ENCODE measurements at places on chromosomes 2 and 18.

- no peak for DNase-seq
Observed at GRCh38 chr18:67876871-67877270, 360.4 kb upstream of the DSEL start.

DNA sequence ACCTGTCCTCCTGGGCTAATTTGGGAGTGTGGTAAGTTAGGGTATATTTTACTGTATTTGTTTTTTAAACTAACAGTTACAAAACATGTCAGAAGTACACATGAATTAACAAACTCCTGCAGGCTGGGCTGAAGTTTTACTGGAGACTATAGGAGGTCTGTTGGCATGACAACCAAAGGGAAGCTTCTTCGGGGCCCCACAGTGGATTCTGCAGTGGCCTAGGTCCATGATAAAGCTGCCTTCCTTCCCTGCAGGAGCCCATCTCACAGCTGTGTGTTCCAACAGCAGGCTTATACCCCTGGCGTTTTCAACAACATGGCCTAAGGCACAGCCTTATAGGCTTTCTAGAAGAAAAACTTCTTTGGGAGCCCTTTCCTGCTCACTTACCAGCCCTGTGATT, 128.0 kb upstream of the SETBP1 start:
- no peak for DNase-seq

DNA sequence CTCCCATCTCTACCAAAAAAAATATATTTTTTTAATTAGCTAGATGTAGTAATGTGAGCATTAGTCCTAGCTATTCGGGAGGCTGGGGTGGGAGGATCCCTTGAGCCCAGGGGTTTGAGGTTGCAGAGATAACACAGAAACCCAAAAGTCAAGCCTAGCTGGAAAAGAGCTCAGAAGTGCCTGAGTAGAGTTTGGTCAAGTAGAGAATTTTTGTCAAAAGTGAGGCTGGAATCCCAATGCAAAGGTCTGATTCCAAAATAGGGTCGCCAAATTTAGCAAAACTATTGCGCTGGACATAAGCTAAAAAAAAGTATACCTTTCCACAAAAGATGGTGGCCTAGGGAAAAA, 15.5 kb upstream of the MSH6 start:
- DNase-seq, result no peak

GRCh38 chr2:229634601-229635370, 79.6 kb downstream of the DNER start:
- no peak for DNase-seq

DNA sequence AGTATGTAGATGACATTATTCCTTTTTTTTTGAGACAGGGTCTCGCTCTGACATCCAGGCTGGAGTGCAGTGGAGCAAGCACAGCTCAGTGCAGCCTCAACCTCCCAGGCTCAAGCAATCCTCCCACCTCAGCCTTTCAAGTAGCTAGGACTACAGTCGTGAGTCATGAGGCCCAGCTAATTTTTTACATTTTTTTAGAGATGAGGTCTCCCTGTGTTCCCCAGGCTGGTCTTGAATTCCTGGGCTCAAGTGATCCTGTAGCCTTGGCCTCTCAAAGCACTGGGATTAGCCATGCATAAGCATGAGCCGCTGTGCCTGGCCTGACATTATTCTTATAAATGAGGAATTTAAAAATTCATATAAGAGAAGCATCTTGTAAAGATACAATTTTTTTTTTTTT, 86.9 kb downstream of the FAM117B start:
- no peak for DNase-seq

GRCh38 chr2:14554849-14555545, 77.5 kb upstream of the LRATD1 start:
- no peak for DNase-seq

GRCh38 chr2:60053791-60054190, 499.7 kb downstream of the BCL11A start:
- no peak for DNase-seq

DNA sequence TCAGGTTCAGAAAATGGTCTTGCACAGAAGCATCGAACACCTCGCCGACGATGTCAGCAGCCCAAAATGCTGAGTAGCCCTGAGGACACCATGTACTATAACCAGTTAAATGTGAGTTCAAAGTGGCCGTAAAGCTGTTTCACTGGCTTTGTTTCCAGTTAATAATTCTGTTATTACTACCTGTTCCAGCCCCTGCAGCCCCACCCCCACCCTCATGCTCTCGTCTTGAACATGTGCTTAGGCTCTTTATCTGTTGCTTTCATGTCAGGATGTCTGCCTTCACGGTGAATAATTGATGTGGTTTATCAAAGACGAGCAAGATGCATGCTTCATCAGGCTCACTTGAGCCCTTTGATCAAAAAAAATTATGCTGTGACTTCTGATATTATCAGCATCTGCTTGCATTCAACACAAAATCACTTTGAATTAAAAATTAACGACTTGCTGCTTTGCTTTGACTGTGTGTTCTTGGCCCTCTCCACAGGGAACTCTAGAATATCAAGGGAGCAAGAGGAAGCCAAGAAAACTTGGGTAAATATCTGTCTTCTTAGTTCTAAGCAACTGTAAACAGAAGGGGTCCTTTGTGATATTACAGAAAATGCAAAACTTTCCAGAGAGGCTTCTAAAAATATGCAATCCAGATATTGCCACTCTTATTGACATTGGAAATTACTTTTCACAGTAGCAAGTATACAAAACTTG, 63.4 kb upstream of the SP5 start:
- DNase-seq, result no peak

GRCh38 chr2:114610677-114611076, 168.2 kb downstream of the DPP10 start:
- DNase-seq, result no peak

GRCh38 chr2:122706757-122707223, 951.3 kb downstream of the TSN start:
- DNase-seq, result no peak
